ENCODE measurements at places on chromosomes 11 and 22.

- no peak for DNase-seq
These were observed 86.9 kb upstream of the NNMT start for GRCh38 chr11:114209343-114209742.

- DNase-seq, result peak; percentile 3
These were observed 414.9 kb downstream of the TBC1D22A start for GRCh38 chr22:47177334-47177815.

- DNase-seq, result no peak
These were observed 98.0 kb downstream of the ATG16L2 start for GRCh38 chr11:72912253-72912652.

- DNase-seq, result peak; percentile 28
These were observed 717 bp upstream of the ZNF202 start for GRCh38 chr11:123742031-123742723.

DNA sequence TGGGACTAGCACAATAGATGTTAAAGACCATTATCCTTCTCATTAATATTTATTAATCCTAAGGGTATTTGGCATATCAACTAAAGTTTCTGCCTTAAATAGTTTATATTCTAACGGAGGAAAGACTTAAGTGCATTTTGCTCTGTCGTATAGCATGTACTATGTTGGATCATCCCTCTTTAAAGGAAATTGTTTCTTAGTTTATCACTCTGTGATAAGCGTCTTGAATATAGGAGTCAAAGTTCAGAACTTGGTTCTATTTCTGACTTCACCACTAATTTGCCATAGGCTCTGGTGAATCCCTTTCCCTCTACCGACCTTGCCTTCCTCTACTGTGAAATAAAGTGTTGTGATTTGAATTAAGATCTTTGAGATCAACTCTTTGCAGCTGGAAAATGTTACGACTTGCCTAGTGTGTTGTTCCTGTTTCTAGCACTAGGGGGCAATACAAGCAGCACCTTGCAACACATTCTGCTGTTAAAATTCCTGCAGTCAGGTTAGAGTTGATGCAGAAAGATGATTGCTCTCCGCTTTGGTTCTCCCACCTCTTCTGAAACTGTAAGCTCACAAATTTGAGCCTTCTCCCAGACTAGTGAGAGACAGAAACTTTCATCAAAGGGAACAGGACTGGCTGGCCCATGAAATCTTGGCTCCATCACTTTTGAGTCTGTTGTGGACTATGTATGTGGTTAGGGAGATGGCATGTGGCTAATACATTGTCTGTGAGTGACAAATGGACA is 27.8 kb upstream of the ZNRF3 start:
- peak; percentile 40 for DNase-seq

DNA sequence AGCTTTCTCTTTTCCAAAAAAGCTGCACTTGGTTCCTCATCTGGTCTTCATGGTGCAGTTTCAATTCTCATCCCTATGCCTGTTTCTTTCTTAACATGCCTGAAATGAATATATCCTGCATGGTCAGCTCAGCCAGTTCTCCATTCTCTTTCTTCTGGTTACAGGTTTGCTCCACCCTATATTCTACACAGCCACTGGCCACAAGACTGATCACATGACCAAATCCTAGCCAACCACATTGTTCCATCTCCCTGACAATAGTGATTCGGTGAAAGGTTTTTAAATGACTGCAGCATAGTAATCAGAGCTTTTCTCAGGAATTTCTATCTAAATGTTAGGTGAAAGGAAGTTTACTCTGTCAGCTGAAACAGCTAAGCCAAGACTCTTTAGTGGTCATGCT is 891.4 kb downstream of the METTL15 start:
- no peak for DNase-seq

DNA sequence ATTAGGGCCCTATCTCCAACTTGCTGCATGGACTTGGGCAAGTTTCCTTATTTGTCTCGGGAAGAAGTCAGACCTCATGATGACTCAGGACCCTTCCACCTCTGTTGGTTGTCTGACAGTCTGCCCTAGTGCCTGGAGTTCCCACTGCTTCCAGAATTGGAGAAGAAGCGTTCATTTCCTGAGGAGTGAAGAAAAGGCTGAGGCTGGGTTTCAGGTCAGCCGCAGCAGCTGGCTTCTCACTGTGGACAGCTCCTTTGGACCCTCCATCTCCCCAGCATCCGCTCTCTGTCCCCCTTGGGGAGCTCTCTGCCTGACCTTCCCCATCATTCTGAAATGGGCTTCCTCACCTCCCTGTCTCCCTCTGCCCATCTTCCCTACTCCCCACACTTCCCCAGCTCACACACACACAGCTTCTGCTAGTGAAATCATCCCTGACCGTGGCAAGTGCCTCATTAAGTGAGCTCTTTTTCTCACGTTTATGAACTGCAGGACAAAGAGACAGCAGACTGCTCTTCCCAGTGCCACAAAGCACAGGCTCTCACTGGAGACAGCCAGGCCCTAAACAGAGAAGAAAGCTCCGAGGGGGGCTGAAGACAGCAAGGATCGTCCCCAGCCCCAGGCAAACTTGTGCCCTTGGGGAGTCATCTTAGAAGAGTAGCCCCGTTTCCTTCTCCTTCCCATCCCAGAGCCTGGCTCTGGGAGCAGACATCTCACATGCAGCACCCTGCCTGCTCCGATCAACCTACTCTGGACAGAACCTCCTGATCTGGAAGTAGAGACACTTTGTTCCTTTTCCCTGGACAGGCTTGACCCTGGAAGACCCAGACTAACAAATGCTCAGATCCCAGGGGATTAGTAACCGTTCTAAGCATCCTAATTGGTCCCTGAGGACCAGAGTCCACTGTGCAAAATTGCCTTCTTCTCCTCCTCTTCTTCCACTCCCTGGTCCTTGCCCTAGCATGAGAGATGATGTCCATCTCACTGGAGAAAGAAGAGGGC is 157.9 kb downstream of the FEZ1 start:
- peak; percentile 33 for DNase-seq

GRCh38 chr11:29628609-29629008 is 388.2 kb downstream of the KCNA4 start:
- DNase-seq, result no peak

- DNase-seq, result no peak
These were observed 90.2 kb downstream of the PLEKHA7 start for GRCh38 chr11:16923987-16924386.

DNA sequence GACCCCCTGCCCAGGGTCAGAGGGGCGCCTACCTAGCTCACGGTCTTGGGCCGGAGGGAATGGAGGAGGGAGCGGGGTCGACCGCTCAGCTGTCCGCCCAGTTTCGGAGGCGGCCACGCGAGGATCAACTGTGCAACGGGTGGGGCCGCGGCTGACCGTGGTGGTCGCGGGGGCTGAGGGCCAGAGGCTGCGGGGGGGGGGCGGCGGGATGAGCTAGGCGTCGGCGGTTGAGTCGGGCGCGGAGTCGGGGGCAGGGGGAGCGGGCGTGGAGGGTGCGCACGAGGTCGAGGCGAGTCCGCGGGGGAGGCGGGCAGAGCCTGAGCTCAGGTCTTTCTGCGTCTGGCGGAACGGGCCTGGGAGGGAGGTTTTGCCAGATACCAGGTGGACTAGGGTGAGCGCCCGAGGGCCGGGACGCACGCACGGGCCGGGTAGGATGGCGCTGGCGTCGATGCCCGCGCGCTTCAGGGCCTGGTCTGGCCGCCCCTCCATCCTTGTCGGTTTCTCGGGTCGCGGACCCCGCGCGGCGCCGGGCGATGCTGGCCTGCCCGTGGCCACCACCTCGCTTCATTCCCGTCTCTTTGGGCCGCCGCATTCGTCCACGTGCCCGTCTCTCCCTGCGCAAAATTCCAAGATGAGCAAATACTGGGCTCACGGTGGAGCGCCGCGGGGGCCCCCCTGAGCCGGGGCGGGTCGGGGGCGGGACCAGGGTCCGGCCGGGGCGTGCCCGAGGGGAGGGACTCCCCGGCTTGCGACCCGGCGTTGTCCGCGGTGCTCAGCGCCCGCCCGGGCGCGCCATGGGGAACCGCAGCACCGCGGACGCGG is at the start of gene DRD4:
Gene DRD4 (plus strand): TSS at position 759 of the 822 bp plus-strand sequence. CDS start 36 bp downstream, at position 795.
- DNase-seq, result no peak

DNA sequence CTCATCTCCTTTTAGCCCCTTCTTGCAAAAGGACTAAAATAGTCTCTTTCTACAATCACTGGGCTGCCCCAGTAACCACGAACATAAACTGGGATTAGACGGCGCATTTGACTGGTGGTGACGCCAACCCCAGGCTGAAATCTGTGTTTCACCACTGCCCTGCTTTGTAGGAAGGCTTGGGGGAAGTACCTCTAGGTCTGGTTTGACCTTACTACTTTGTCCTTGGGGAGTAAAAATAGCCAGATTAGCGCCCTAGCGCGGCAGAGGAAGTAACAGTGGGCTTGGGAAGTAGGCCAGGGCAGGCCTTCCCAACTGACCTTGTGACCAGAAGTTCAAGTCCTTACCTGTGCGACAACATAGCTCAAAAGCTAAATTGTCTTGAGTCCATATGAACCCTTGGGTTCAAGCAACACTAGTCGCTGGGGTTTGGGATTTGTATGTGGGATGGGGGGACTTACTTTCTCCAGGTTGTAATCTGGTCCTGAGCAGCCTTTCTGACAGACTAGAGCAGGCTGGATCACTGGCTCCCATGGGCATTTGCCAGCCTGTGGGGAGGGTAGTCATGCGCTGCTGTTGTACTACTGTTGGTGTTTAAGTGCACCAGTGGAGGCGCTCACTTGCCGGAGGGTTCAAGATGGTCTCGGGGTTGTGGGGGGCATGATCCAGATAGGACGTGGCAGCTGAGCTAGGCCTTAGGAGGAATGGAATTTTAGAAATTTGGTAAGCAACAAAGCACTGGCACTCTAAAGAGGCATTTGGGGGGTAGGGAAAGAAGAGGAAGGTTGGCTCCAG is 953 bp upstream of the PACS1 start:
- peak; percentile 71 for DNase-seq

DNA sequence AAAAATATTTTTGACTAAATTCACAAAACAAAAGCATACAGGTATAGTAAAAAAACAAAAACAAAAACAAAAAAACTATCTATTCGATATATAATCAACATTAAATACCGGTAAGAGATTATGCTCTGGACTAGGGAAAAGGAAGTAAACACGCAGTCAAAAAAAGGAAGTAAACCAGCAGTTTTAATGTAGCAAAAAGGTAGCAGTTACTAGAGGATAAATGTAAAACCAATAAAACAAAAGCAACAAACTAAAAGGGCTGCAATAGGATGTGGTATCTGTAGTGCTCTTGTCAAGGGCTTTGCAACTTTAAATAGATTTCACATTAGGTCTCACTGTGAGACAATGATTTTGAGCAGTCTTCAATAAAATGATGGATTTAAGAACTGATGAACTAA is 2.4 kb downstream of the TRIM22 start:
- DNase-seq, result no peak

GRCh38 chr11:58576887-58577471 is 1.3 kb upstream of the LPXN start:
- no peak for DNase-seq

GRCh38 chr11:14538271-14538925 is 18.2 kb upstream of the PSMA1 start:
- no peak for DNase-seq

GRCh38 chr11:121105481-121106195 is 4.6 kb downstream of the TECTA start:
- no peak for DNase-seq

DNA sequence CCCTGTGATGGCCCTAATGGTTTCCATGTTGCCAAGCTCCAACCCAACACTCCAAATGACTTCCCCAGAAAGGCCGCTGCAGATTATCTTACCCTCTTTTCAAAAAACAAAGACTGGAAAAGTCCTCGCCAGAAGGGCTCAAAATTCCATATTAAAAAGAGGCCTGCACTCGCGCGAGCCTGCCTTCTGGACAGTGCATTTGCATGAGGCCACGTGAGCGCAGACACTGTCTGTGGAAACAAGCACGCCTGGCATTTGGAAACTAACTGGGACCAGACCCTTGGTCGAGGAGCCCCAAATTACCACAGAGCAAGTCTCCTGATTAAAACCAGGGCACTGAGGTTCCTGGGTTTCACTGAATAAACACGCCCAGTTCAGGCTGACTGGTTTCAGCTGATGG is 42.9 kb downstream of the ABTB2 start:
- DNase-seq, result no peak

- DNase-seq, result no peak
These were observed 70.9 kb downstream of the DBX1 start for GRCh38 chr11:20089367-20089766.

DNA sequence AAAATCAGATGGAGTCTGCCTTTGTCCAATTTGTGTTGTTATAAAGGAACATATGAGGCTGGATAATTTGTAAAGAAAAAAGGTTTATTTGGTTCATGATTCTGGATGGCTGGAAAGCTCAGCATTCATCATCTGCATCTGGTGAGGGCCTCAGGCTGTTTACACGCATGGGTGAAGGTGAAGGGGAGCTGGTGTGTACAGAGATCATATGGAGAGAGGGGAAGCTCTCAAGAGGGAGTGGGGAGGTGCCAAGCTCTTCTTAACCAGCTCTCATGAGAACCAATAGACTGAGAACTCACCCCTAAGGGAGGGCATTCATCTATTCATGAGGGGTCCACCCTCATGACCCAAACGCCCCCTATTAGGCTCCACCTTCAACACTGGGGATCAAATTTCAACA is 40.0 kb downstream of the NEU3 start:
- DNase-seq, result no peak

- no peak for DNase-seq
These were observed 10.4 kb downstream of the ADORA2A start for GRCh38 chr22:24437741-24438328.

DNA sequence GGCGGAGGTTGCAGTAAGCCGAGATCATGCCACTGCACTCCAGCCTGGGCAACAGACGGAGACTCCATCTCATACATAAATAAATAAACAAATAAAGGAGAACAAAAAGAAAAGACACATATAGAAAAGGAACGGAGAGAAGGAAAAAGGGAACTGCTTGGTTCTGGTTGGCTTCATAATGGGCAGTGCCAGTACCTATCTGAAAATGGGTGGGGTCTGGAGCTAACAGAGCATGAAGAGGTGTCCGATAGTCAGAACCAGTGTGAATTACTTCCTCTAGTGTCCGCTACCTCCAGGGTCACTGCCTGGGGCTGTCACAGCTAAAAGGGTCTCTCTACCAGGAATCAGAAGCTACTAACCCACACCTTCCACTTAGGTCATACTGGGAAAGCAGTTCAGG is 27.2 kb upstream of the TTC28 start:
- no peak for DNase-seq

GRCh38 chr11:119843877-119844276 is 114.9 kb upstream of the NECTIN1 start:
- DNase-seq, result no peak

GRCh38 chr11:131906963-131907362 is 536.5 kb downstream of the NTM start:
- no peak for DNase-seq

GRCh38 chr11:36493332-36493731 is 16.7 kb downstream of the TRAF6 start:
- DNase-seq, result no peak

- DNase-seq, result no peak
These were observed 34.7 kb downstream of the USP35 start for GRCh38 chr11:78223320-78223954.
